ENCODE measurements at places on chromosomes 3 and 15.

- H3K36me3 ChIP-seq: no peaks in the 10 kb centered on the region
- H3K27me3 ChIP-seq: no peaks in the 10 kb centered on the region
- H3K4me1 ChIP-seq: no peaks in the 10 kb centered on the region
- H3K4me3 ChIP-seq: no peak overlapping the region
Observed at GRCh38 chr3:126530171-126531050, 6.5 kb downstream of the CHST13 start.

GRCh38 chr3:14358426-14359211 is 43.8 kb upstream of the SLC6A6 start:
- H3K27me3 ChIP-seq: no peaks in the 10 kb centered on the region
- H3K4me1 ChIP-seq: no peaks in the 10 kb centered on the region
- no peaks in the 10 kb centered on the region for H3K36me3 ChIP-seq
- H3K27ac ChIP-seq: no peak overlapping the region

DNA sequence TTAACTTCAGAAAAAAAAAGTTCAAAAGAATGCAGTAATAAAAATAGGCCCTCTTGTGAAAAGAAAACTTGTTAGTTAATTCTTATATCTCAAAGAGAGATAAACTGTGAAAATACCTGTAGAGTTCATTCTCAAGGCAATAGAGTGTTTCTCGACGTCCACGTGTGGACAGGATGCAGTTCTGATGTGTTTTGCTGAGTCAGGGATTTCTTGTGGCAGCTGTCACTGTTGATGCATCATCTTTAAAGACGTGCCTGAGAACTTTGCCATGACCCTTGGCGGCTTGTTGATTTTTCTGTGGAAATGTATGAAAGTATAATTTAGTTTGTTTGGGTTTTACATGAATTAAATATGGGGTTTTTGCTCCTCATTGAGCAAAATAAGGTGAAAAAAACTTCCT is 702.2 kb downstream of the NLGN1 start:
- no peaks in the 10 kb centered on the region for H3K36me3 ChIP-seq
- no peaks in the 10 kb centered on the region for H3K4me1 ChIP-seq
- DNase-seq: no peak
- no peak overlapping the region for H3K27ac ChIP-seq
- no peak overlapping the region for H3K4me3 ChIP-seq
- H3K27me3 ChIP-seq: no peaks in the 10 kb centered on the region

GRCh38 chr3:188060264-188060835 is 93.6 kb upstream of the LPP start:
- H3K36me3 ChIP-seq: no peaks in the 10 kb centered on the region
- DNase-seq: no peak

DNA sequence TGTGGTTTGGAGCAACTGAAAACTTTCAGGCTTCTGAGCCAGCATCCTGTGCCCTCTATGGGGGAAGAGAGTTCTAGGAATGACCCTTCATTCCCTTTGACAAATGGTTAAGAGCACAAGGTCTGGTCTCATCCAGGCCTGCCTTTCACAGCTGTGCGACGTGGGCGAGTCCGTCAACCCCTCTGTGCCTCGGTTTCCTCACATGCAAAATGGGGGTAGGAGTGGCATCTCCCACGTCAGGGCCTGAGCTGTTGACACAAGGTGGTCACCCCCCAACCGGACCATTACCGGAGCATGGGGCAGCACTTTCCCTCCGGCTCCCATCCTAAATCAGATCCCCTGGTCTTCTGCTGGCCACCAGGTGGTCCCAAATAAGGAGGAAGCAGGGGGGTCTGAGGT is 70.4 kb downstream of the ATP2B2 start:
- no peaks in the 10 kb centered on the region for H3K27me3 ChIP-seq
- H3K27ac ChIP-seq: no peak overlapping the region
- no peak for DNase-seq
- no peaks in the 10 kb centered on the region for H3K36me3 ChIP-seq
- no peak overlapping the region for H3K4me3 ChIP-seq
- H3K4me1 ChIP-seq: no peaks in the 10 kb centered on the region

- H3K36me3 ChIP-seq: no peaks in the 10 kb centered on the region
- H3K4me1 ChIP-seq: no peaks in the 10 kb centered on the region
Observed at GRCh38 chr3:126570103-126570541, 11.4 kb upstream of the C3orf22 start.

Data from pancreas (tissue), 10 donors.